ENCODE measurements at places on chromosomes 1 and 21.

- no peak for DNase-seq
Measured at GRCh38 chr1:227357171-227357926, 39.1 kb upstream of the CDC42BPA start.

GRCh38 chr21:39314143-39315027, 953 bp upstream of the BRWD1 start:
- peak; percentile 17 for DNase-seq

GRCh38 chr1:8660411-8660828, 157.0 kb downstream of the RERE start:
- DNase-seq: no peak

- no peak for DNase-seq
Measured at GRCh38 chr1:109816175-109816811, 52.6 kb upstream of the EPS8L3 start.

DNA sequence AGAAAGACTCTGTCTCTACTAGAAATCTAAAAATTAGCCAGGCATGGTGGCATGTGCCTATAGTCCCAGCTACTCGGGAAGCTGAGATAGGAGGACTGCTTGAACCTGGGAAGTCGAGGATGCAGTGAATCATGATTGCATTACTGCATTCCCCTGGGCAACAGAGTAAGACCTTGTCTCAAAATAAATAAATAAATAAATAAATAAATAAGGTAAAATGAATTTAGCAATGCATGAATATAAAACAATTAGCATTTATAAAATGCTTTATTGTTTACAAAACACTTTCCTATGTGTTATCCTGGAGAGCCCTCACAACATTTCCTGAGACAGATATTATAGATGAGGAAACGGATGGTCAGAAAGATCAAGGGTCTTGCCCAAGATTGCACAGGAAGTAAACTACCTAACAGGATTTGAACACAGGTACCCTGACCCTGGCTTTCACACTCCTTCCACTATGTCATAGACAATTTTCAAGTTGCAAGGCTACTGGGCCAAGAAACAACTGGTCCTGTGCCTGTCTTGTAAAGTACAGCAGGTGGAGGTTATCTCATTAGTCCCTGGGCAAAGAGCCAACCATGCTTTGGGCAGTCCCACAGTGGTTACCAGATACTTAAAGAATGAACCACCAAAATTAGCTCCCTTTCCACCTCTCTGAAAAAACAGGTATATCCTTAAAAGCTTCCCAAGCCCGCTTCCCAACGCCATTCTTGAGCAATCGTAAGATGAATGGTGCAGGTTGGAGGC, 15.4 kb upstream of the VSIG8 start:
- no peak for DNase-seq

- DNase-seq: no peak
Measured at GRCh38 chr1:114339379-114339778, 171.6 kb downstream of the TRIM33 start.

GRCh38 chr1:52659356-52659755, 26.4 kb downstream of the SHISAL2A start:
- no peak for DNase-seq

DNA sequence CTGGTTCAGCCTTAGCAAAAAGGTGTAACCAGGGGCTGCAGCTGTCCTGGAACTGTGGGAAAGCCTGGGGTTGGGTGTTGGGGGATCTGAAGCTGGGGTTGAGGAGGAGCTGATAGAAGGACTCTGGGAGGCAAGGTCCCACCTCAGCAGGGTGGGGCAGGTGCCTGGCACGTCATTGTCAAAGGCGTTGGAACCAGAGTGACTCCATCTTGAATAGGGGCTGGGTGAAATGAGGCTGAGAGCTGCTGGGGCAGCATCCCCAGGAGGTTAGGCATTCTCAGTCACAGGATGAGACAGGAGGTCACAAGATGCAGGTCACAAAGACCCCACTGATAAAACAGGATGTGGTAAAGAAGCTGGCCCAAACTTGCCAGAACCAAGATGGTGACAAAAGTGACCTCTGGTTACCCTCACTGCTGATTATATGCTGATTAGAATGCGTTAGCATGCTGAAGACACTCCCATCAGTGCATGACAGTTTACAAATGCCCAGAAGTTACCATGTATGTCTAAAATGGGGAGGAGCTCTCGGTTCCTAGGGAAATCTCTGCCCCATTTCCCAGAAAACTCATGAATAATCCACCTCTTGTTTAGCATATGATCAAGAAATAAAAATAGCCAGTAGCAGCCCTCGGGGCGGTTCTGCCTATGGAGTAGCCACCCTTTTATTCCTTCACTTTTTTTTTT, 85.4 kb downstream of the IER5 start:
- no peak for DNase-seq
